ENCODE measurements at places on chromosomes 11 and 22. TPM values are rescaled to one million over a fixed set of nuclear protein-coding genes. Genes with fewer than 3 reads are reported as not detected.

Gene BIK
- total RNA-seq, result 1.7 TPM

Gene OR51V1
- total RNA-seq, result not detected

Gene OR8D1
- not detected for total RNA-seq

Gene COPB1
- total RNA-seq, result 102 TPM

Gene SERHL2
- 1.8 TPM for total RNA-seq

Gene ARHGAP8
- 2.2 TPM for total RNA-seq

Gene CFAP300
- 1.3 TPM for total RNA-seq

Gene CNGA4
- not detected for total RNA-seq

Gene CCDC86
- 68.6 TPM for total RNA-seq

Gene PIH1D2
- total RNA-seq, result 1.8 TPM

Gene PAMR1
- 28.4 TPM for total RNA-seq

Gene AQP11
- total RNA-seq, result 0.47 TPM

Gene DEPDC7
- total RNA-seq, result 0.96 TPM

Gene NCAM1
- total RNA-seq, result 3.8 TPM

DNA sequence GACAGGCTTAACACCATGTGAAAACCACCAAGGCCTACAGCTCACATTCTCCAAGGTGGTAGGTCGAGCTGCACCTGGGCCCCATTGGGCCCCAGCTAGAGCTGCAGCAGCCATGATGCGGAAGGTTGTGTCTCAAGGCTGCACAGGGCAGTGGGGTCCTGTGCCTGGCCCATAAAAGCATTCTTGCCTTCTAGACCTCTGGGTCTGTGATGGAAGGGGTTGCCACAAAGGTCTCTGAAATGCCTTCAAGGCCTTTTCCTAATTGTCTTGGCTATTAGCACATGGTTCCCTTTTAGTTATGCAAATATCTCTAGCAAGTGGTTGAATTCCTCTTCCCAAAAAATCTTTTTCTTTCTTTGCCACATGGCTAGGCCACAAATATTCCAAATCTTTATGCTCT is 52.5 kb upstream of the C11orf58 start:
- DNase-seq, result no peak

- DNase-seq, result no peak
Measured at GRCh38 chr11:79437981-79438630, 2.7 kb downstream of the TENM4 start.

DNA sequence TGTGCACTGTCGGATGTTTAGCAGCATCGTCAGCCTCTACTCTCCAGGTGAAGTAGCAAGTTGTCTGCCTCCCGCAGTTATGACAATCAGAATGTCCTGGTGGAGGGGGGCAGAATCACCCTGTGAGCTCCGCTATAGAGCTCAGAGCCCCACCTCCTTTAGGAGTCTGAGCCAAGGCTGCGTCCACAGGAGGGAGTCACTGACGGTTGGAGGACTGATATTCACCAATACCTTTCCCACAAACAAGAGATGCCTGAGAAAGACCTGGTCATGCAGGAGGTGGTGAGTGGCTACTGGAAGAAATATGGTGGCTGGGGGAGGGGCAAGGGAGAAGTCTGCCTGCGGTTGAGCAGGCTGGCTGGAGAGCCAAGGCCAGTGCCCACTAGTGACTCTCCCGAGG is 41.7 kb upstream of the ADA2 start:
- DNase-seq, result no peak

DNA sequence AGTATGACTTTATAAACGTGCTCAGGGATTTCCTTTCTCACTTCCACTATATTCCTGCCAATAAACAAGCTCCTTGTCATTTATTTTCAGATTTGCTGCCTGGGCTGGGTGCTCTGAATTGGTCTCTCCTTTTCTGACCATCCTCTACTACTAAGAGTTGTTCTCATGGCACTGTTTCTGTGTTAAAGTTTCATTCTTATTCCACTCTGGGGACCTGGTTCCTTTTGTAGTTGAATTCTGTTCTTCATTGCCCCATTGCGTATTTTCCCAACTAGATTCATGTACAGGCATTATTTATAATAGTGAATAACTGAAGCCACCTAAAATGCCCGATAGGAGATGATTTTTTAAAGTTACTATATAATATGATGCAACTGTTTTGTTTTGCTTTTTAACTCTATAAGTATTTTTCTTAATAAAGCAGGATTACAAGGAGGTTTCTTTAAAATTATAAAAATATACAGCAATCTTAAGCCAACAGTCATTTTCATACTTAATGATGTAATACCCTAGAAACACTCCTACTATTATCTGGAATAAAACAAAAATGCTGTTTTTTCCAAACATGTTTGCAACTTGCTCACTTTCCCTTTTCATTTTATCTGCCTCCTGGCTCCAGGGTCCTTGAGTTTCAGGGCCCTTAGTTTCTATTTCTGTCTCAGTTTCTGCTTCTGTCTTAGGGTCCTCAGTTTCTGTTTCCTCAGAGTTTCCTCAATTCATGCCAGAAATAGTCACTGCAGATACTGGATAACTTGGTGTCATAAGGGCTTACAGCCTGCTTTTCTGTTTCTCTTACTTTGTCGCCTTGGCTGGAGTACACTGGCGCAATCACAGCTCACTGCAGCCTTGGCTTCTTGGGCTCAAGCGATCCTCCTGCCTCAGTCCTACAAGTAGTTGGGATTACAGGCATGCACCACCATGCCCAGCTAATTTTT is 9.8 kb upstream of the FUT4 start:
- no peak for DNase-seq

DNA sequence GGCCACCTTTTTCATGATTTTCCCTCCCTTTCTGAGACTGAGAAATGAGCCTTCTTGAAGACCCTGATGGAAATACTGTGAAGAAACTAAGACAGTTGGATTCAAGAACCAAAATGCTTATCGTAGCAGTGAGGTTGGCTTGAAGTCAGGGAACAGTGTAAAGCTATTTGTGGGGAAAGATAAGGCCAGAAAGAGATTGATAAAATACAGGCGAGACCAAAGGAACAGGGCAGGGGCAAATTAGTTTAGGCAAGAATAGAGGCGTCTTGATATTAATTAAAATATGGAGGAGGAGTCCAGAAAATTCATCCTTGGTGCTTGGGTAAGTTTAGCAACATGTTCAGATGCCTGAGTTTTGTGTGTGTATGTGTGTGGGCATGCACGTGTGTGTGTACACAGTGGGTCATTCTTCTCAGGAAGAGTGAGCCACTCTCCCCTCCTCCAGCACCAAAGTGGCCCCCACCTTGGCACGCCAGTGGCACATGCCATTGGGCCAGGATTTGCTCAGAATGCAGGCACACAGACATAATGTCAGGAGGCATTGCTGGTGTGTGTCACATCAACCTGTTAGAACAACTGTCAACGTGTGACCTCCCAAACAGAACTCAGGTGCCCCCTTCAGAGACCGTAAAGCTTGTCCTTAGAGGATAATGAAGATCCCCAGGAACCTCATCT is 3.9 kb upstream of the EHF start:
- no peak for DNase-seq

- peak; percentile 79 for DNase-seq
Measured at GRCh38 chr11:75140269-75141138, 10.4 kb upstream of the SLCO2B1 start.

DNA sequence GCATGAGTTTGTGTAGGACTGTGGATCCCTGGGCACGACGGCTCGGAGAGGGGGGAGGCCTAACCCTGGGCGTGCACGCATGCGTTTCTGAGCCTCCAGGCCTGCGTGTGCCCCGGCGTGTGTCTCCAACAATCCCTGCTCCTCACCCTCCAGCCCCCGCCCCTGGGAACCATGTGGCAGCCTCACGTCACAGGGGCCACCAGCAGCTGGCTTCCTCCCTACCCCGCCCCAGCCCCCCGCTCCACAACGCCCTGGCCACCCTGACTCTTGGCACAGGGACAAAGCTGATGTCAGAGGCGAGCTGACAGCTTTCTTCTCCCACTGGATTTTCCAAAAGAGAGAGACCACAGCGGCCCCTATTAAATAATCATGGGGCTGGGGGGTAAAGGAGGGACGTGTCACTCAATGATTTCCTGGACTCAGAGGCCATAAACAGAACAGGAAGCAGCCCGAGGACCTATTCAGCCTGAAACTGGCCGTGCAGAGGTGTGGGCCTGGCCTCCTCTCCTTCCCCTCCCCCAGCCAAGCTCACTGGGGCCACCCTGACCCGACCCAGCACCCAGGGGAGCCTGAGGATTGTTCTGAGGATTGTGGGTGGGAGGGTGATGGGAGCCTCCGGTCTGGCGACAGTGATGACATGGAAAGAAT is 6.8 kb upstream of the LIF start:
- DNase-seq, result no peak

GRCh38 chr11:126426106-126426505 is 70.6 kb downstream of the ST3GAL4 start:
- no peak for DNase-seq

GRCh38 chr11:826836-827145 is 928 bp upstream of the CRACR2B start:
- DNase-seq, result no peak

GRCh38 chr22:29072193-29072978 is 449 bp upstream of the KREMEN1 start:
- DNase-seq, result peak; percentile 72

- no peak for DNase-seq
Measured at GRCh38 chr11:62879235-62879978, 1.3 kb upstream of the SLC3A2 start.

DNA sequence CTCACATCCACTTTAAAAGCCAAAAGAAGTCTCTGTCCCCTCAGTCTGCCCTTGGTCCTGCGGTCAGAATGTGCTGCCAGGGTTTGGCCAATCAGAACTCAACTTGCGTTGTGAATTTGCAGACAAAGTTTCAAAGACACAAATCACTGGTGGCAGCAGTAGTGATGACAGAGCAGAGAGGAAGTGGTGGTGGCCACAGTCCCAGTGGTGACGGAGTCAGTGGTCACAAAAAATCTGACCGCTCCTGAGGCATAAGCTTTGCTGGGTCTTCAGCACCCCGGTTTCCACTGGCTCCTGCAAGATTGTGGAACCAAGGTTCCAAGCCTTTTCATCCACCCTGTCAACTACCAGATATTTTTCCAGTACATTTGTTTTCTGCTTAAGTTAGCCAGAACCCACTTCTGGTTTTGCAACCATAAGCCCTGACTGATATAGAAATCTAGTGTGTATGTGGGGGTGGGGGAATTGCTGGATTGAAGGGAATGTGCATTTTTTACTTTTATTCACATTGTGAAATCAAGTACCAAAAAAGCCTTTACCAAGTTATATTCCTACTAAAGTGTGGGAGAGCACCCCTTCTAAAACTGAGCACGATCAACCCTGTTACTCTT is 112.3 kb downstream of the TMPRSS5 start:
- DNase-seq, result no peak

GRCh38 chr11:9073466-9074225 is 17.8 kb downstream of the SCUBE2 start:
- no peak for DNase-seq

DNA sequence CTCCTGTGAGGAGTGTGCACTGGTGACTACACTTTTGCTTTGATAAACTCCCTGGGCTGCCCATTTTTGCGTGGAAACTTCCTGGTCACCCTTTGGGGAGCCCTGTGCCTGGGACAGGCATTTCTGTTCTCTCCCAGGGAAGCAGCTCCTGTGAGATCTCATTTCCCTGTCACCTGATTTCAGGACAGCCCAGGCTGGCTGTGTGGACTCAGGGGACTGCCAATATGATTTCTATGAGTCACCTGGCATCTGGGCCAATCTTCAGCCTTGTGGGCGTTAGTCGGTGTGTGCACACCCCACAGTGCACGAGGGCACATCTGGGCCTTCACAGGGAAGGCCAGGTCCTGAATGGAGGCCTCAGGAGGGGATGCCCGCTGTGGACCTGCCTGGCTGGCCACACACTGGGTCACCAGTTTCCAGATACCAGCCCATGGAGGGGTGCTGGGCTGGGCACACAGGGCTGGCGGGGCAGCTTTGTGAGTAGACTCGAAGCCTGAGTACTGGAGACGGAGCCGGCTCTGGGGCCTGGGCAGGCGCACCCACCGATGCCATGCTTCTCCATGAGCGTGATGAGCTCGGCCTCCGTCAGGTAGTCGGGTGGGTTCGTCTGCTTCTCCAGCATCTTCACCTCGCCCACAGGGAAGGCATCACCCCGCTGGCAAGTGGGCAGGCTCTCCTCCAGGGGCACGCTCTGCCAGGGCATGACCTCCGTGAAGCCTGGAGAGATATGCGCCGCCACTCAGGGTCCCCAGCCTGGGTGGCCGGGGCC is 9.4 kb upstream of the PPM1F start:
- DNase-seq, result no peak
